Left colon (tissue), 2 donors: ENCODE measurements at places on chromosomes 13 and 19. TPM values are rescaled to one million over a fixed set of nuclear protein-coding genes. Genes with fewer than 3 reads are reported as not detected.

PROZ gene
- total RNA-seq: not detected

CRX gene
- not detected for total RNA-seq

ZNF418 gene
- total RNA-seq: 2.1 TPM

PSG2 gene
- total RNA-seq: not detected

CEACAM7 gene
- total RNA-seq: 2,156 TPM

B3GNT8 gene
- 94.9 TPM for total RNA-seq

LCP1 gene
- total RNA-seq: 33.4 TPM

ZNF221 gene
- total RNA-seq: 1.4 TPM

MEF2B gene
- total RNA-seq: 3.5 TPM

OR7C1 gene
- total RNA-seq: not detected

ZNF99 gene
- total RNA-seq: not detected

GIPR gene
- 21.2 TPM for total RNA-seq

PLK5 gene
- total RNA-seq: not detected

ZNF835 gene
- 0.55 TPM for total RNA-seq

LINGO3 gene
- total RNA-seq: not detected

DACT3 gene
- 7.8 TPM for total RNA-seq

CD33 gene
- 0.98 TPM for total RNA-seq

TINCR gene
- total RNA-seq: 7.2 TPM

CNN1 gene
- 254 TPM for total RNA-seq

ADAT3 gene
- 19.1 TPM for total RNA-seq

MOB3A gene
- 48.4 TPM for total RNA-seq

IFI30 gene
- 47.5 TPM for total RNA-seq

CLEC17A gene
- 0.36 TPM for total RNA-seq

PRSS57 gene
- total RNA-seq: not detected

SHISA2 gene
- 0.31 TPM for total RNA-seq

CGB1 gene
- total RNA-seq: not detected

RNF225 gene
- not detected for total RNA-seq

AMH gene
- total RNA-seq: 1.7 TPM

ZNF823 gene
- 16.1 TPM for total RNA-seq

VSTM1 gene
- not detected for total RNA-seq

GJB2 gene
- 39.0 TPM for total RNA-seq

TNFSF9 gene
- total RNA-seq: 2.7 TPM

NALCN gene
- 0.17 TPM for total RNA-seq

ACTL9 gene
- not detected for total RNA-seq

TNNI3 gene
- total RNA-seq: not detected

TRAPPC5 gene
- total RNA-seq: 108 TPM

DCLK1 gene
- 7.3 TPM for total RNA-seq

LILRB4 gene
- total RNA-seq: 5.0 TPM

LIM2 gene
- not detected for total RNA-seq

COL4A2 gene
- total RNA-seq: 79.7 TPM
